CD4-positive, alpha-beta T cell treated with Interleukin-15 for 1 hour (primary cell): ENCODE measurements at places on chromosomes 1 and 21.

- DNase-seq = no peak
Observed at GRCh38 chr1:217431395-217431794, 199.5 kb downstream of the GPATCH2 start.

- no peak for DNase-seq
Observed at GRCh38 chr1:65006806-65007205, 40.5 kb upstream of the JAK1 start.

- DNase-seq = no peak
Observed at GRCh38 chr1:225514671-225515081, 86.8 kb upstream of the LBR start.

- DNase-seq = no peak
Observed at GRCh38 chr1:56355422-56355821, 223.9 kb downstream of the PLPP3 start.

- DNase-seq = no peak
Observed at GRCh38 chr1:9761855-9762254, 61.9 kb downstream of the CLSTN1 start.
